Cortex of kidney (tissue), 1 donor: ENCODE measurements at places on chromosomes 1 and 21.

GRCh38 chr1:119276558-119276957, 92.0 kb upstream of the HAO2 start:
- DNase-seq = no peak

DNA sequence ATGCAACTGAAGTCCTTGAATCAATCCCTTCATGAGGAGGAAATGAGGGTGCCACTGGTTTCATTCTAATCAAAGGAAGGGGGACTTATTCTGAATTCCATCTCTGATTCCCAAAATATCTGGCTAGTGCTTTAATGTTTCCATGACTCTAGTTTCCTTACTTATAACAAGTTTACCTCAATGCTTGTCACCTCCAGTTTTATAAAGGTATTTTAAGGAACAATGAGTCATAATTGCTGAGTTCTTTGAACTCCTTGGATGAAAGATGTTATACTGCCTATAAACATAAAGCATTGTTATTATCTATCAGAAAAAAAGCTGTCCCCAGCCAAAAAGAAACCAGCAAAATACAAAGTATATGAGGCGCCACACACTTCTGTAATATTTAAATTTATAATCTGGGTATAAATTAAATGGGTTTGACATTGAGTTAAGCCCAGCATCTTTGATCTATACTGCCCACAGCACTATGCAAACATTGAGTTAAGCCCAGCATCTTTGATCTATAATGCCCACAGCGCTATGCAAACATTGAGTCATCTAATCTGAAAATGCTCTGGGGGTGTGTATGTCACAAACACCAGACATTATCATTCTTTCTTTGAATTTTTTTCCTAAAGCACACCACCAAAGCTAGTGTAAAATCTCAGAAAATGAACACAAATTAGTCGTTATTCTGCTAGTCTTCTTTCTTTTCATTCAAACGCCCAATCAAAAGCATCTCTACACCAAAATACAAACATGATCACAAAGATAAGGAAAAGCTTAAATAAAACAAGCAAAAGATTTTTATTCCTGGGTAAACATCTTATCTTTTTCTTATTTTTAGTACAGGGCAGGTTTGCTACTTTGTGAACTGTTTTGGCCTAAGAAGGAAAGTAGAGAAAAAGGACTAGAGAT, 11.5 kb upstream of the CXADR start:
- DNase-seq = no peak

GRCh38 chr1:56074007-56074651, 505.2 kb downstream of the PLPP3 start:
- no peak for DNase-seq

GRCh38 chr1:221381910-221382623, 359.8 kb downstream of the DUSP10 start:
- no peak for DNase-seq

- DNase-seq = no peak
Measured at GRCh38 chr1:111992476-111992875, 3.0 kb upstream of the KCND3 start.

GRCh38 chr1:181028615-181029014, 5.2 kb upstream of the MR1 start:
- no peak for DNase-seq
